Colonic mucosa (tissue), 4 donors: ENCODE measurements at places on chromosomes 1 and 21.

DNA sequence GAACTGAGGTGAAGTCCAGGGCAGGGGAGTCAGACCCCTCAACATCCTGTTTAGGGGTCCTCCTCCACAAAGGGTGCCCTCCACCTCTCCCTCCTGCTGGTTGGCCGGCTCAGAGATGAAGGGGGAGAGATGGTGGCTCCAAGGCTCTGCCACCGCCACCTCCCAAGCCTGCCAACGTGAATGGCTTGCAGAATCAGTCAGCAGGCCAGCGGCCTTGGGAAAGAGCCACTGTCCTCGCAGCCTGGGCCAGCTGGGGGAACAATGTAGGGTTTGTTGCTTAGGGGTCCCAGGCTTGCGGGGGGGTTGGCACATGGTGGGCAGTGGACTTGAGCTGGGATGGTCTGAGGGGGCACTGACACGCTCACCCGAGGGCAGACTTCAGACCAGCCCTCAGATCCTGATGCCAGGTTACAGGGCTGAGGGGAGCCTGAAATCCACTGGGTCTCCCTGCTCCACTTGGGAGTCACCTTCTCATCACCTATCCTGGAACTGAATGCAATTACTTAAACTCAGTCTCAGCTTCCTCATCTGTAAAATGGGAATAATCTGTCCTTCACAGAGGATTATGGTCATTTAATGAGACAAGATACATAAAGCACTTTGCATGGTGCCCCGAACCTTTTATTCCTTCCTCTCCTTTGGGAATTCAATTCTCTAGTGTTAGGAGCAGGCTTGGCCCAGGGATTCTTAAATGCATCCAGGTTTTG, 8.3 kb downstream of the GPR37L1 start:
- H3K27me3 ChIP-seq: no peaks in the 10 kb centered on the region
- no peak for DNase-seq
- peaks cover 8% of the 10 kb centered on the region for H3K36me3 ChIP-seq
- no peak overlapping the region for H3K4me3 ChIP-seq
- no peaks in the 10 kb centered on the region for H3K4me1 ChIP-seq

- no peaks in the 10 kb centered on the region for H3K27me3 ChIP-seq
- H3K36me3 ChIP-seq: no peaks in the 10 kb centered on the region
- DNase-seq: no peak
- no peak overlapping the region for H3K4me3 ChIP-seq
Measured at GRCh38 chr1:233982827-233983518, 78.5 kb downstream of the SLC35F3 start.

- DNase-seq: peak; percentile 18
- H3K27ac ChIP-seq: no peak overlapping the region
- peaks cover 21% of the 10 kb centered on the region for H3K4me1 ChIP-seq
Measured at GRCh38 chr1:109791495-109792043, 27.8 kb upstream of the EPS8L3 start.

- peaks cover 7% of the 10 kb centered on the region for H3K4me1 ChIP-seq
- H3K4me3 ChIP-seq: no peak overlapping the region
- H3K27me3 ChIP-seq: no peaks in the 10 kb centered on the region
- H3K27ac ChIP-seq: no peak overlapping the region
- DNase-seq: no peak
Measured at GRCh38 chr1:6695868-6696267, 5.7 kb downstream of the DNAJC11 start.

DNA sequence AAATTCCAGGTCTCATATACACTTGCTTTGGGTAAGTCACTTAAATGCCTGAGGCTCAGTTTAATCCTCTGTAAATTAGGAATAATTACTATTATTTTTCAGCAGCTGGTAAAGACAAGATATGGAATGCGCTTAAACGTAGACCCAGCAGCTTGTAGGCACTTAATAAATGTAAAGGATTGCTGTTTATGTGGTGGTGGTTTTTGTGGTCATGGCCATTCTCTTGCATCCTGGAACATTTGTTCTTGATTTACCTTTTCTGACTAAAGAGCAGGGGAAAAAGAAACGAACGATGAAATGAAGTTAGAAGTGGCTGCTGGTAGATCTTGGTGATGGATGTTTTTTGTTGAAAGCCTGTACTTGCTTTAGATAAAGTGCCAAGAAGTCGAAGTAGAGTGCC, 195.0 kb upstream of the FOXD3 start:
- H3K27me3 ChIP-seq: no peaks in the 10 kb centered on the region
- H3K36me3 ChIP-seq: no peaks in the 10 kb centered on the region
- H3K4me3 ChIP-seq: no peak overlapping the region

DNA sequence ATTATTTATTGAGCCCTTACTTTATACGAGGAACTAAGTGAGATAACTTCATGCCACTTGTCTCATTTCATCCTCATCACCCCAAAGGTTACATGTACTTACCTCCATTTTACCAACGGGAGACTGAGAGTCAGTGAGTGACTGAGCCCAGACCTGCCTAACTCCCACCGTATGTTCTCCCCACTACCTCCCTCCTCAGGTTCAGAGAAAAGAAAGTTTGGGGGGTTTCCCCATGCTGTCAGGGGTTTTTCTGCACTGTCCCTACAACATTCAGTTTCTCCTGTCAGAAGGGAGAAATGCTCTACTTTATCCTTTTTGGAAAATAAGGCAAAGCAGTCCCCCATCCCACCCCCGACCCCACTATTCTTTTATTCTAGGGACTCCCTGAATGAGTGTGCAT, 32.9 kb downstream of the FAM78B start:
- H3K27ac ChIP-seq: no peak overlapping the region
- no peak overlapping the region for H3K4me3 ChIP-seq
- DNase-seq: no peak
- no peaks in the 10 kb centered on the region for H3K4me1 ChIP-seq
- no peaks in the 10 kb centered on the region for H3K36me3 ChIP-seq

- no peak overlapping the region for H3K27ac ChIP-seq
- no peaks in the 10 kb centered on the region for H3K27me3 ChIP-seq
- H3K4me1 ChIP-seq: no peaks in the 10 kb centered on the region
- no peak overlapping the region for H3K4me3 ChIP-seq
Measured at GRCh38 chr1:14887764-14888350, 265.7 kb upstream of the TMEM51 start.

GRCh38 chr1:172408958-172409357, 11.5 kb upstream of the C1orf105 start:
- no peak overlapping the region for H3K27ac ChIP-seq
- no peaks in the 10 kb centered on the region for H3K36me3 ChIP-seq
- no peaks in the 10 kb centered on the region for H3K4me1 ChIP-seq
- H3K27me3 ChIP-seq: no peaks in the 10 kb centered on the region
- no peak overlapping the region for H3K4me3 ChIP-seq

DNA sequence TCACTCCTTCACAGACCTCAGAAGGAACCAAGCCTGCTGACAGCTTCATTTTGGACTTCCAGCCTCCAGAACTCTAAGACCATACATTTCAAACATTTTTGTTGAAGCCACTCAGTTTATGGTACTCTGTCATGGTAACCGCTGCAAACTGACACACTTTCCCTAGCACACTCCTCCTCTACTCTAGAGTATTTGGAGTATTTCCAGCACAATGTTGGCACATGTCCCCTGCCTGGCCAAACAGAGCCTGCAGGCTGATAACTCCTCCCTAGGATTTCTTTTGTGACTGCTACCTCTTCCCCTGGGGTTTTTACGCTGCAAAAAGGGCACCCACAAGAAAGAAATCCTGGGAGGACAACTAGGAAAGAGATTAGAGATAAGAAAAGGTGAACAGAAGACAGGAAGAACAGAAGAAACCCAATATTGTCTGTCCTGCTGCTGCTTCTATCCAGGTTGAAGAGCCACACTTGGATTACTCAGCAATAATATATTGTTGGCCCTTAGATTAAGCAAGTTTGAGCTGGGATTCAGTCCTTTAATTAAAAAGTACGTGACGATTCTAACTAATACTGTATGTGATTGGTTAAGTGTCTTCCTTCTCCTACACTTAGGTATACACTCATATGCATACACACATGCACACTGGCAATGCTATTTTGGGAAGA, 844.1 kb downstream of the LTN1 start:
- no peaks in the 10 kb centered on the region for H3K27me3 ChIP-seq
- no peak overlapping the region for H3K27ac ChIP-seq

DNA sequence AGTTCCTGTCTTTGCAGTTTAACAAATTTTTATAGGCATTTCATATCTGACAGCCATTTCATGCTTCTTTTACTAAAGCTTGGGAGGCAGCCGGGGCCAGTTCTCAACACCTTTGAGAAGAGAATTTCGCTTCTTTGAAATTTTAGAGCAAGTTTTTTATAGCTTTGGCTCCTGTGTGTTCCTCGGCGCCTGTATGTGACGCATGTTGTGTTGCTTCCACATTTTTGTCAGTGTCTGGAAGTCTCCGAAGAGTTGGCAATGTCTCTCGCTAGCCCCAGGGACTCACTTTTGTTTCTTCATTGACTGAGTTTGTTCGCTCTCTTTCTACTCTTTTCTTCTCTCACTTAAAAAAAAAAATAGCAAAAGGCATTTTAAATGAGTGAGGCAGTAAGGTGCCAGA, 386.9 kb upstream of the PLXNA2 start:
- no peaks in the 10 kb centered on the region for H3K27me3 ChIP-seq
- H3K36me3 ChIP-seq: no peaks in the 10 kb centered on the region
- DNase-seq: no peak
- no peaks in the 10 kb centered on the region for H3K4me1 ChIP-seq

GRCh38 chr1:232904131-232904530, 46.3 kb upstream of the NTPCR start:
- DNase-seq: peak; percentile 77
- peaks cover 11% of the 10 kb centered on the region for H3K4me1 ChIP-seq

GRCh38 chr1:1420654-1421141, 378 bp downstream of the ANKRD65 start:
- H3K4me1 ChIP-seq: no peaks in the 10 kb centered on the region
- no peak for DNase-seq

DNA sequence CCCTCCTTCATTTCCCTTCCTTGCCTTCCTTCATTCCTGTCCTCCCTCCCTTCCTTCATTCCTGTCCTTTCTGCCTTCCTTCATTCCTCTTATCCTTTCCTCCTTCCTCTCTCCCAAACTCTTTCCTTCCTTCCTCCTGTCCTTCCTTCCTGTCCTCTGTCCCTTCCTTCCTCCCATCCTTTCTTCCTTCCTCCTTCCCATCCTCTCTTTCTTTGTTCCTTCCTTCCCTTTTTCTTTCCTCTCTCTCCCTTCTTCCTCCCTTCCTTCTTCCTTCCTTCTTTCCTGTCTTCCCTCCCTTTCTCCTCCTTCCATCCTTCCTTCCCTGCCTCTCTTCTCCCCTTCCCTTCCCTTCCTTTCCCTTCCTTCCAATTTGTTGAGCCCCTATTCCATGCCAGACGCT, 15.8 kb upstream of the JUN start:
- H3K36me3 ChIP-seq: no peaks in the 10 kb centered on the region
- no peak overlapping the region for H3K27ac ChIP-seq
- peaks cover 3% of the 10 kb centered on the region for H3K4me1 ChIP-seq

- no peak overlapping the region for H3K4me3 ChIP-seq
- H3K4me1 ChIP-seq: peaks cover 8% of the 10 kb centered on the region
- no peaks in the 10 kb centered on the region for H3K36me3 ChIP-seq
- H3K27me3 ChIP-seq: no peaks in the 10 kb centered on the region
- H3K27ac ChIP-seq: no peak overlapping the region
Measured at GRCh38 chr1:67634396-67634935, 50.5 kb upstream of the GADD45A start.

DNA sequence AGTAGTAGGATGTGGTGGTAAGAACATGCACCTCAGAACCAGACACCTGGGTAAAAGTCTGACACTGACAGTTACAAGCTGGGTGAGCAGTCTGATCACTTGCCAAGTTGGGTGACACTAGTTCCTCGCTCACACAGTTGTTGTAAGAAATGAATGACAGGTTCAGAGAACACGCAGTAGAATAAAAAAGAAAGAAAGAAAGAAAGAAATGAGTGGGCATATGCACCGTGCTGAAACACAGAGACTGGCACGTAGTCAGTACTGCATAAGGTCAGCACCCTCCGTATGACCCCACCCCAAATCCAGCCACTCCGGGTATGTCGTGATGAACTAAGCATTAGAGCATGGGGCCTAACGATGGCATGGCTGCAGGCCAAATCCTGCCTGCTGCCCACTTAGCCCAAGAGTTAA, 90.6 kb downstream of the GLUL start:
- no peak overlapping the region for H3K27ac ChIP-seq
- no peaks in the 10 kb centered on the region for H3K27me3 ChIP-seq
- no peak for DNase-seq
- peaks cover 13% of the 10 kb centered on the region for H3K4me1 ChIP-seq
- H3K36me3 ChIP-seq: no peaks in the 10 kb centered on the region
- H3K4me3 ChIP-seq: no peak overlapping the region

GRCh38 chr1:182408435-182409075, 8.1 kb upstream of the TEDDM1 start:
- H3K36me3 ChIP-seq: no peaks in the 10 kb centered on the region
- H3K4me1 ChIP-seq: no peaks in the 10 kb centered on the region
- no peaks in the 10 kb centered on the region for H3K27me3 ChIP-seq
- DNase-seq: peak; percentile 51
- no peak overlapping the region for H3K4me3 ChIP-seq

DNA sequence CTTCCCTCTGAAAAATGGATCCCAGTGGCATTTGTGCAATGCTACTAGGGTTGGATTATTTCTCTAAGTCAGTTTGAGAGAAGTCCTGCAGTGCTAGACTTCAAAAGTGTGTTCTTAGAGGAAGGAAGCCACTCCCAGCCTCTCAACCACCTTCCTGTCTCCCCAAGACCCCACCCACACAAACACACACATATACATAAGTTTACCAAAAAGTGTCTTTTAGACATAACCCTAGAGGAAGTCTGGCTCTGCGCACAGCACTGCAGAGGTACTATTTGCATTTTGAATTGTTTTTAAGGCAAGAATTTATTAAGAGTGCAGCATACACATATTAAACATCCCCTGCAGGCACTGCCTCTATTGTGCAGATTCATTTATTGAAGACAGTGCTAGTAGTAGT, 127.3 kb downstream of the HHIPL2 start:
- H3K4me3 ChIP-seq: no peak overlapping the region
- DNase-seq: no peak
